ENCODE measurements at places on chromosomes 7 and 10.

- DNase-seq: no peak
Observed at GRCh38 chr10:117942226-117942625, 104.5 kb downstream of the RAB11FIP2 start.

DNA sequence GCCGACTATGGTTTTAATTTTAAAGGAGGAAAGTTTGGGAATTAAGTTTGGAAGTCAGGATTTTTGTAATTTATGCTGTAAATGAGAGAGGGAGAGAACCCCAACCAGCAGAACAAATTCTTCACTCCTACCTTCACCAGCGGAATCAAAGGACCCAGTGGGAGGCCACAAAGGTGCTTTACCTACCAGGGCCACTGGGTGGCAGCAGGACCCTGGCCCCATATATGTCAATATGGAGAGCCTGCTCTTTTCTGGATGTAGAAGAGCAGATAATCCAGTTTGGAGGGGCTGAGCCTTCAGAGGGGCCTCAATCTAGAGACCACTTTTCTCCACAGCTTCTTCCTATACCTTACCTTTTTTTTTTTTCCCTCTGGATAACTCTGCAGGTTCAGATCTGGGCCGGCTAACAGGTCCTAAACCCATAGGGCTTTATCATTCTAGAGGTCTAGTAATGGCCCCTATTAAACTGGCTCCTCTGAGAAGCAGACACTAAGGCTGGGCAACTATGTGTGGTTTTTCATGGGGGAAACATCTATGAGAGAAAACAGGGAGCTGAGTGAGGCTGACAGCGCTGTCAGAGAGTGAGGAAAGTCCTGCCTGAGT lies 8.5 kb upstream of the SCD start:
- DNase-seq: no peak

GRCh38 chr7:134761266-134761665 lies 18.2 kb upstream of the CALD1 start:
- no peak for DNase-seq

DNA sequence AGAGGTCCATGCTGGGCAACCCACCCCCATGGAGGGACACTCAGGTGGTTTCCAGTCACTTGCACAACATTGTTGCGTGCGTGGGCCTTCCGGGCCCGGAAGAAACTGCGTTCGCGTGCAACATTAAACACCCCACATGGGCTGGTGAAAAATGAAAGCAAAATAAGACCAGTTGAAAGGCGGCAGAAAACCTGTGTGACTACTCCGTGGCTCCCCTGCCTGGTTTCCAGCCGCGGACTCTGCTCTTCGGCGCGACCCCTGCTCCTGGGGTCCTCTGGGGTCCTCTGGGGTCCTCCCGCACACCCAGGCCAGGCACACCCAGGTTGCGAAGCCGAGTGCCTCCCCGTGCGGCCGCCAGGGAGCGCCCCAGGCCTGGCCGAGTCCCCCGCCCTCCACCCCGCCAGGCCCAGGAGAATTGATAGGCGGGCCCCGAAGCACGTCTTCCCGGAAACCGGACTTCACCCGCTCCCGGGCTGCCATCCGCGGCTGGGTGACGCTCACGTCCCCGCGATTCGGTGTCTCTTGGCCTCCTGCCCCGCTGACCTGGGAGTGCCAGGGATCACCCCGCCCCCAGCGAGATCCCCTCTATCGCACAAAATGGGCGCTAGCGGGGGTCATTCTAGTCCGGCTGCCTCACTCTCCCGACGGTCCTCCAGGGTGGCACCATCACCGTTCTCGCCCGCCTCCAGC lies 1.9 kb upstream of the SH2D4B start:
- no peak for DNase-seq

DNA sequence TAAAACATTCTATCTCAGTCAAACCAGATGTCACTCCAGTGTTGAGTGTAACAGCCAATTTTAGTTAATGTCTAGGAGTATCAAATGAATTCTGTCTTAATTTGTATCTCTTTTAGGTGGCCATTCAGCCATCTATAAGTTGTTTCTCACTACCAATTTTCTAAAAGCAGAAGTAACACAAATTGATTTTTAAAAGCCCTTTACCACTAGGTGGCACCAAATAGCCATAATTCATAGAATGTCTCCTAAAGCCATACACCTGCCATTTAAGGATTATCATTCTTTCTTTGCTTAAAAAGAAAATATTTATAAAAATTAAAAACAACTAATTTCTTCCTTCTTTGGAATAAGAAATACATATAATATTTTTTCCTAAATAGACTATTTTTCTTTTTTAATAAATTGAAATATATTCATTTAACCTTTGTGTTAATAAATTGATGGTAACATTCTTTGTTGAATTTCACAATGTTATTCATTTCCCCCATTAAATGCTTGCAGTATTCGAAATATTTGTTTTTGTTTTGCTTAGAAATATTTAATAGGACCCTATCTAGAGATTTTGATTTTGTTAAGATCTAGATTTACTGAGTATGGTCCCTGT lies 107.8 kb upstream of the PPP1R3A start:
- no peak for DNase-seq

GRCh38 chr7:5237286-5237685 lies 45.5 kb upstream of the SLC29A4 start:
- DNase-seq: no peak

- no peak for DNase-seq
Observed at GRCh38 chr7:44985033-44985695, 6.3 kb upstream of the MYO1G start.

DNA sequence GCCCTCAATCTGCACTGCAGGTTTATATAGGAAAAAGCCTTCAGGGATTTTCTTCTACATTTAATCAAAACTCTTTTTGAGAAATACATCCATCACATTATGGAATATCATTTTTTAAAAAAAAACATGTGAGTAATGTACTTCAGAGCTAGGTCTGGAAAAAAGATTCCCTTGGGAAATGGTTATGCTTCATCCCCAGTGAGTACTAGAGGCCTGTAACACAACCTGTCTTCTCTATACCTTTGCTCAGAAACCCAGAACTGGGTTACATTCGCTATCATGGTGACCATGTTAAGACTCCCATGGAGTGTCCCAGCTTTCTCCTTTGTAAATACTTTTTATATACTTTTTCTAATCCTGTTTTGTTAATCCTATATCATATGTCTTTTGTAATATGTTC lies 186.9 kb downstream of the LRRTM3 start:
- DNase-seq: no peak

- no peak for DNase-seq
Observed at GRCh38 chr7:152158801-152159587, 133.5 kb downstream of the GALNT11 start.

DNA sequence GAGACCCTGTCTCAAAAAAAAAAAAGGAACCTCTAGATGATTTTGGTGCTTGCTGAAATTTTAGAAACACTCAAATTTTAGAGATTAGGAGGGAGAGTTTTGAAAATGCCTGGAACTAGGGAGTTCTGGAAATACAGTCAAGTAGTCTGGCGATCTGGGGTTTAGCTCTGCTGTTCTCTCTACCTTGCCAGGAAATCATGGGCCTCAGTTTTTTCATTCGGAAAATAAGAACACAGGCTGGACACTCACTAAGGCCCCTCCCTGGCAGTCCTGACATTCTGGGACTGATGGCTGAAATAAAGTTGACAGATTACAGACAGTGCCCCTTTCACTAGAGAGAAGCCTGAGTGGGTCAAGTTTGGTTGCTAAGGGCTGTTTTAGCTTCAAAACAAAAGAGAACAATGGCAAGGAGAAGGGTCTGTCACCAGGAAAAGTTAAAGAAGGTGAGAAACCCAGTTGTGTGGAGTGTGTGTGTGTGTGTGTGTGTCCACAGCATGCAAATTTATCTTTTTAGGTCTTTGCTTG lies 25.0 kb upstream of the CALN1 start:
- DNase-seq: no peak

DNA sequence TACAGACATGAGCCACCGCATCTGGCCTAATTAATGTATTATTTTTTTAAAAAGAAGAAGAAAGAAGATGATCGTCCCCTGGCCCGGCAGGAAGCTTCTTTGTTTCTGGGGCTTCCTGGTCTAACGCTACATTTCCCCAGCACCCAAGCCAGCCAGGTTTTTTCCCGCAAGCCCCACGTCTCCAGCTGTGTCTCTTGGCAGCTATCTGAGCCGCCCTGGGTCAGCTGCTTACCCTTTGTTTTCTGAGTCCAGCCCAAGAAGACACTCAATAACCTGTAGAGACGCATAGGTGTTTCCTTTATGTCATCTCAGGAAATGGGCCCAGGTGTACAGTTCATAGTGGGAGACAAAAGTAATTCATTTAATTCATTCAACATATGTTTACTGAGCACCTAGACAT lies 110.2 kb downstream of the MTPAP start:
- DNase-seq: no peak

DNA sequence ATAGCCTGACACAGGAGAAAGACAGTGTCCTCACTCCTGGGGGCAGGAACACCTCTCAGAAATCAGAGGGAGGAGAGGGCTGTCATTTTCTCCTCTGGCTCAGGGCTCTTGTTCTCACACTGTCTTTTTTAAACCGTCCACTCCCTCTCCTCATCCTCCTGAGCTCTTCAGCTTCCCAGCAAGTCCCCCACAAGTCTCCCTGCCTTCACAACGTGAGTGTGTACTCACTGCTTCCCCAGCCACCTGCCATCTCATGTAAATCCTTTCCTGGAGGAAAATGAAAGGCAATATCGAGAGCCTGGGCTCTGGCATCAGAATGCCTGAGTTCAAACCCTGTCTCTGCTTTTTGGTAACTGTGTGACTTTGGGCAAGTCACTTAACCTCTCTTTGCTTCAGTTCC lies 5.7 kb downstream of the LLCFC1 start:
- no peak for DNase-seq

DNA sequence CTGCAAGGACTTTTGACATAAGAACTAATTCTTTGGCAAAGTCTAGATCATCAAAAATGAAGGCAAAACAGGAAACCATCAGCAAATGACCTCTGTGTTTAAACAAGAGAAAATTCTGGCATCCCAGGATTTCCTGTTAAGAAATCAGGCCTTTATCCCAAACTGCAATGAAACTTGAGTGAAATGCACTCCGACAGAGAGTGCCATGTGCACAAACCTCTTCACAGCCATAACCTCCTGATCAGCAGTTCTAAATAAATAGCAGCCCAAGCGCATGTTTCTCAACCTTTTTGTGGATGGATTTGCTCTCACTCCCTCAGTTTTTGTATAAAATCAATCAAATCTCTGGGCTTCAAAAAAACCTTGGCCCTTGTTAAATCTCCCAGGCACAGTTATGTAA lies 107.7 kb upstream of the EEPD1 start:
- no peak for DNase-seq

DNA sequence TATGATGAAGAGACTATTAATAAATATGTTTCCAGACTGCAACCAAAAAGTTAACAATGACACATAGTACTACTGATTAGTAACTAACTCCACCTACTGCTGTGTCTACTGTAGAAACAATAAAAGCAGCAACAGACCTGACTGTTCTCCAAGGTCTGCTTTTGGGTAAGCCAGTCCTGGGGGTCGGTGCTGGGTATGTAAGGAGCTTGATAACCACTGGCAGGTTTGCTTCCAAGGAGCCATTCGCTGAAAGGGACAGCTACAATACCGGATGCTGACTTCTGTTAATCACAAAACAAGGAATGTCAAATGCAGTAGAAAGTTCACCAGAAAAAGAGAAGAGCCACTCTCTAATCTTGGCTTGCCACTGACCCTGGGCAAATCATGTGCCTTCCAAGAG lies 17.7 kb downstream of the NCOA4 start:
- no peak for DNase-seq

- DNase-seq: no peak
Observed at GRCh38 chr7:4162884-4163564, 519.1 kb upstream of the FOXK1 start.

- DNase-seq: no peak
Observed at GRCh38 chr10:60291344-60291930, 98.2 kb downstream of the ANK3 start.

GRCh38 chr7:2856388-2857169 lies 12.5 kb upstream of the GNA12 start:
- no peak for DNase-seq
